ENCODE measurements at places on chromosomes 3 and 15.
A peak's percentile ranks its signal among the peaks of the same experiment; 100 is the strongest.

GRCh38 chr3:183984749-183985729, 32.6 kb downstream of the ABCC5 start:
- no peak for DNase-seq

DNA sequence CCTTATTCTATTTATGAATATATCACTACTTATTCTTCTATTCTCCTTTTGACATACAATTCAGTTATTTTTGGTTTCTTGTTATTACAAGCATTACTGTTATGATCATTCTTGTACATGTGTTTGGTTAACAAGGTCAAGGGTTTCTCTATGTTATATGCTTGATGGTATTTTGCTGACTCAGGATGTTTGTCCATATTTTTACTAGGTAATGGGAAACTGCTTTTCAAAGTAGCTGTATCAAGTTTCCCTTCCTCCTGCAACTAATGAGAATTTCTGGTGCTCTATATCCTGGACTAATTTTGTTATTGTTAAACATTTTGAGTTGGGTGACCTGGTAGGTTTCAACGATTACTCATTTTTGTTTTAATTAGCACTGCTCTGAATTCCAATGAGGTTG, 841.0 kb downstream of the OTOL1 start:
- no peak for DNase-seq

- no peak for DNase-seq
Measured at GRCh38 chr3:54164192-54164975, 42.0 kb downstream of the CACNA2D3 start.

- DNase-seq, result peak; percentile 27
Measured at GRCh38 chr3:12833222-12834161, 7.9 kb downstream of the RPL32 start.

Data from WTC11 (cell line).